ENCODE measurements at places on chromosomes 1 and 21. TPM values are rescaled to one million over a fixed set of nuclear protein-coding genes. Genes with fewer than 3 reads are reported as not detected.
A peak's percentile ranks its signal among the peaks of the same experiment; 100 is the strongest.

- DNase-seq, result peak; percentile 63
Observed at GRCh38 chr1:225851805-225852204, 30.4 kb downstream of the TMEM63A start.

Gene FMO4
- 2.6 TPM for total RNA-seq

GRCh38 chr1:200737647-200738291, 924 bp upstream of the CAMSAP2 start:
- peak; percentile 12 for DNase-seq

DNA sequence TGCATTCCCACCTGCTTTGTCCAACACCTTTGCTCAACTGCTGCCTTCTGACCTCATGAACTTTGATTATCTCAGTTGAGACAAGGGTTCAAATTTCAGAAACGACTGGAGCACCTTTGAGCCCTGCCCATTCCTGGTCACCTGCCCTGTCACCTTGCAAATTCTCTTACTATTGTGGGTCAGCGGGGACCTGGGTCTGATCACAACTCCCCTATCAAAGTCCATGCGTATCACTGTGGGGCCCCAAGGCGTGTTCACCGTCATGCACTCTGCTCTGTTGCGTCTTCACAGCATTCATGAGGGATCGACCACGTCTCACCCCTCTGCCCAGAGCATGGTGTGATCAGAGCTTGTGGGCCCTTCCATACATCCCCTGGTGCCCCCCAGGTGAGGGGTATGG, 12.9 kb downstream of the PTPRF start:
- no peak for DNase-seq

Gene SLC6A17
- total RNA-seq, result not detected

DNA sequence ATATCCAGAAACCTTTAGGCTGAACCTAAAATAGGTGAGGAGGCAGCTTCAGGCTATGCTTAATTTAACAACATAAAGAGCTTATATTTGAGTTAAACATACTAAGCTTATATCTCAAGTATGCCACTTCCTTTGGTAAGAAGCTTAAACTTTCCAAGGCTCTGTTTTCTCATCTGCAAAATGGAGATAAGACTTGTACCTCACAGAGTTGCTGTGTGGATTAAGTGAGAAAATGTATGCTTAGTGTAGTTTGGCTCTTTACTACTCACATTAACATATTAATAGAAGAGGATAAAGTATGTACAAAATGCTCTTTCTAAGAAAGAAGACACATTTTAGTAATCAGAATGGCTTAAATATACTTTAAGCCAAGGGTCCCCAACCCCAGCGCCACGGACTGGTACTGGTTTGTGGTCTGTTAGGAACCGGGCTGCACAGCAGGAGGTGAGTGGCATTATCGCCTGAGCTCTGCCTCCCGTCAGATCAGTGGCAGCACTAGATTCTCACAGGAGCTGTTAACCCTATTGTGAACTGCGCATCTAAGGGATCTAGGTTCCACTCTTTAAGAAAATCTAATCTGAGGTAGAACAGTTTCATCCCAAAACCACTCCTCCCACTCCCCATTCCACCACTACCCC, 77.2 kb downstream of the HS2ST1 start:
- no peak for DNase-seq

GRCh38 chr1:55216096-55216495, 932 bp upstream of the USP24 start:
- peak; percentile 11 for DNase-seq

Gene DDR2
- total RNA-seq, result 0.41 TPM

GRCh38 chr1:92964998-92965397, 3.7 kb upstream of the DIPK1A start:
- peak; percentile 70 for DNase-seq

Gene NPPA
- not detected for total RNA-seq

- no peak for DNase-seq
Observed at GRCh38 chr1:218369688-218370511, 24.8 kb downstream of the TGFB2 start.

DNA sequence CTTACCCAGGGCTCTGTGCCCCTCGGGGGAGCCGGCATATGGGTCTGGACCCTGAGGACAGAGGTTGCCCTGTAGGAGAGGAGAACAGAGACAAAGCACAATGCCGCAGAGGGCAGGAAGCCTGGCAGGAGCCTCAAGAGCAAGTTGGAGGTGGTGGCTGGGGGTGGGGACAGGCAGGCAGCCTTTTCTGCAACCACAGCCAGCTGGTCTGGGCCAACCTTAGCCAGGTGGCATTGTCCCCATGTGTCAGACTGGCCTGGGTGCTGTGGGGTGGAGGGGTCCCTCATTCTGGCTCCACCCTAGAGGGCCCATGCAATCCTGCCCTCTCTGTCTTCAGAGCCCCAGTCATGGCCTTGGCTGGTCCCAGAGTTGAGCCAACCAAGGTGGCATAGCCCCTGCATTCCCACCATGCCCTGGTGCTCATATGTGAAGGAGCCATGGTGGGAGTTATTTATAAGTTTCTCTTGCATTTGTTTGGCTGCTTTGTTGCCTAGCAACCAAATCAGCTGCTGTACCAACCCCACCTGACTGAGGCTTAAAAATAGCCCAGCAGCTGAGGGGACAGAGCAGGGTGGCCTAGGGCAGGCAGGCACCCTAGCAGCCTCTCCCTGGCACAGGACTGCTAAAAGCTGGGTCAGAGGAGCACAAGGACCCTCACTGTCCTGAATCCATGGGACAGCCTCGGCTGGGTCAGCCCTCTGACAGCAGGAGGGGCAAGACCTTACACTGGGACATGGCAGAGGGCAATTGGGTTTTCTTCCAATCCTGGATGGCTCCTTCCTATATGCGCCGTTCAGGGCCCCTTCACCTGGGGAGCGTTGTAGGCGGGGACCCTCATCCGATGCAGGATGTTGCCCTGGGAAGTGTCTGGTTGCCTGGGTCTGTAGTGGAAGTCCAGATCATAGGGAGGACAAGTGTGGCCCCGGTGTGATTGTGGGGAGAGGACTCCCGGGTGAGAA, 19.5 kb downstream of the MAP7D1 start:
- DNase-seq, result peak; percentile 68

Gene MIXL1
- total RNA-seq, result 2.7 TPM

Gene FABP3
- total RNA-seq, result not detected

Gene CIART
- total RNA-seq, result 0.68 TPM

Gene SPRR1B
- total RNA-seq, result not detected

- no peak for DNase-seq
Observed at GRCh38 chr1:155182052-155182550, 8.5 kb downstream of the TRIM46 start.

Measured in OCI-LY7 (cell line).